DMS53 (cell line): ENCODE measurements at places on chromosomes 6 and 20.

- DNase-seq: no peak
These were observed 14.2 kb upstream of the LPA start for GRCh38 chr6:160678230-160678629.

DNA sequence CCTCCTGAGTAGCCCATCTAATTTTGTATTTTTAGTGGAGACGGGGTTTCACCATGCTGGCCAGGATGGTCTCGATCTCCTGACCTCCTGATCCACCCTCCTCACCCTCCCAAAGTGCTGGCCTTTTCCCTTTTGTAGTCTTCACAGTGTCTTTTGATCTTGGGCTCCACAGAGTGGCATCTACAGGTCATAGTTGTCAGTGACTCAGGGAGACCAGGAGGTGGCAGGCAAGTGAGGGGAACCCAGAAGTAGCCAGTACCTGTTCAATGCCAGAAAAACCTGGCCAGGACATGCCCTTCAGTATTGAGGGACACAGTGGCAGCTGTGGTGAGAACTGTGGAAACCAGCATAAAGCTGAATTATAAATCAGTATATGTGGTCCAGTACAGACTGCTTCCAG lies 19.6 kb downstream of the RPP21 start:
- peak; percentile 70 for DNase-seq

- no peak for DNase-seq
These were observed 465.9 kb upstream of the BTBD3 start for GRCh38 chr20:11451793-11452291.

GRCh38 chr6:128179876-128180438 lies 279.1 kb upstream of the THEMIS start:
- DNase-seq: no peak

DNA sequence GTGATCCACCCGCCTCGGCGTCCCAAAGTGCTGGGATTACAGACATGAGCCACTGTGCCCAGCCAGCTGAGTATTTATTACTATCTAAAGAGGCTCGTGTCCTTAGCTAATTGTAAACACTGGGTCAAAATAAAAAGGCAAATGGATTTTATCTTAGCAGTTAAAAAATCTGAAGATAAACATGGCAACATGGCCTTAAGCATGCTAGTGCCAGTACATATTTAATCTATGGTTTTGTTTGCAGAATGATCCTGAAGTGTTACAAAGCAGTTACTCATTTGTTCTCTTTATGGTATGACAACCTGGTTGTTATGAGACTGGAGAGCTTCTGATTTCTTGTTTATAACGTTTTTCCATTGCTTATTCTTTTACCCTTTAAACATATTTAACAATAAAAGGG lies 3.9 kb upstream of the KIAA0408 start:
- peak; percentile 48 for DNase-seq

DNA sequence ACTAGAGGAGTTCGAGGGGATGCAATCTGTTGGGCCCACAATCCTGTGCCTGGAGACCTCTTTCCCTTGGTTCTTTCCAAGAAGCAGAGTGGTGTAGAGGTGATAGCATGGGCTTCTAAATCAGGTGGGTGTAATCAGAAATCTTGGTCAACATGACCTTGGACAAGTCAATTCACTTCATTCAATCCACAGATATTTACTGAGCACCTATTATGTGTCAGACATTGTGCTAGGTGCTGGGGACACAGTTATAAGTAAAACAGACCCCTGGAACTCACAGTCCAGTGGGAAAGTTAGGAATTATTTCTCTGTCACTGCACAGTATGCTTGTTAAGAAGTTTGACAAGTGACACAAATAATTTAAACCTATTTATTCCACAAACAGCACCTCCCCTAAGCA lies 3.3 kb upstream of the E2F1 start:
- DNase-seq: no peak
